ENCODE measurements at places on chromosomes 1 and 21.

DNA sequence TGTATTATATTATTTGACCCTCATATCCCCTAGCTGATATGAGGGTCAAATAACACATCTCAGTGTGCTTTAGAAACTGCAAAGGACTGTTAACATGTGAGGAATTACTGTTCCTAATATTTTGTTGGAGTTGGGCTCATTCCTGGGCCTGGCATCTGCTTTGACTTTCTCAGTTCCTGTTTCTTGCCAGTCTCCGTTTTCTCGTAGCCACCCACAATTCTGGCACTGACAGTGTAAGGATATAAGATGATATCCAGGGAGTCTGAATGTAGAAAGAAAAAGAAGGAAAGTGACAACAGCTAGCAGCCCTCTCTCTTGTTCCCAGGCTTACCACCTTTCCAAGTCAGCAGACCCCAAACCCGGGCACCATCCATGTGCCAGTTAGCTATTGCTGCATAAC lies 54.4 kb upstream of the SCMH1 start:
- DNase-seq = no peak

DNA sequence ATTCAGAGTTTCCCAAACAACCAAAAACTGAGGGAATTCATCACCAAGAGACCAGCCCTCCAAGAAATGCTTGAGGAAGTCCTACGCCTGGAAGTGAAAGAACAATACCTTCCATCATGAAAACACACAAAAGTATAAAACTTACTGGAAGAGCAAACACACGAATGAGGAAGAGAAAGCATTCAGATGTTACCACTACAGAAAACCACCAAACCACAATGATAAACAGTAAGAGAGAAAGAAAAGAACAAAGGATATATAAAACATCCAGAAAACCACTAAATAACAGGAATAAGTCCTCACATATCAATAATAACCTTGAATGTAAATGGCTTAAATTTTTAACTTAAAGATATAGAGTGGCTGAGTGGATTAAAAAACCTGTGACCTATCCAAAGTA lies 58.5 kb upstream of the BCL10 start:
- DNase-seq = no peak

DNA sequence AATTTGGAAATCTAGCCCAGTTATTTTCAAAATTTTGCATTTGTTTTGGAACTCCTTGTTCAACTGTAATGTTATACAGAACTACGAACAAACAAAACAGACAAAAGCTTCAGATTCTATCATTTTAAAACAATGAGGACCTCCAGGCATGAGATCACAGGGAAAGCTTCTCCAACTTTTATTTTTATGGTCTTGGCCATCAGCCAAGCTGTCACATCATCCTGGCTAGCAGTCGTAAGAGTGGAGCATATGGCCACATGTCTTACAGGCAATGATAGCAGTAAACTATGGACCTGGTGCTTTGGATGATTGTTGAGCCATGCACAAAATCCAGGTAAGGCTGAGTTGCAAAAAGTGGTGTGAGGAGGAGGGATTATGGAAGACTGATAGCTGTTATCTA lies 299.6 kb downstream of the LMX1A start:
- DNase-seq = no peak

- no peak for DNase-seq
Observed at GRCh38 chr1:81458186-81458585, 342.5 kb upstream of the ADGRL2 start.

- no peak for DNase-seq
Observed at GRCh38 chr21:35256468-35256988, 207.4 kb upstream of the RUNX1 start.

GRCh38 chr1:37811027-37811655 lies 3.1 kb upstream of the YRDC start:
- peak; percentile 27 for DNase-seq

GRCh38 chr1:239819096-239819495 lies 272.6 kb upstream of the FMN2 start:
- DNase-seq = no peak

GRCh38 chr1:79524126-79524525 lies 517.6 kb upstream of the ADGRL4 start:
- DNase-seq = no peak

- no peak for DNase-seq
Observed at GRCh38 chr1:223083831-223084230, 59.2 kb downstream of the TLR5 start.

GRCh38 chr1:4140821-4141220 lies 240.7 kb upstream of the C1orf174 start:
- DNase-seq = no peak

DNA sequence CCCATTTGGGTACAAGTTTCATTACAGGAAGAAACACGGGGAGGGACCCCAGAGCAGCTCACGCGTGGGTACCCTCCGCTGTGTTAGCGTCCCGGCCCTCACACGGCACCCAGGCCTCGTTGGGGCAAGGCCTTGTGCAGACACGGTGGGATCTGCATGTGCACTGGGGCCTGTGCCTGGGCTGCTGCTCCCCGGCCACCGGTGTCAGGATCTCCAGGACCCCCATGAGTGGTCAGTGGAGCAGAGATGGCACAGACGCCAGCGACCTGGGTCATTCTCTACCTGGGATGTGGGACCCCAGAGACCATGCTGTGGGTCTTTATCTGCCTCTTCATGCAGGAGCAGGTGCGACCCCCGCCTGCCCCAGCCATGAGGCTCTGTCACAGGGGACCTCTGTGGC lies 5.4 kb upstream of the SAMD11 start:
- no peak for DNase-seq

- no peak for DNase-seq
Observed at GRCh38 chr1:227805606-227806197, 9.8 kb upstream of the PRSS38 start.

GRCh38 chr1:230327892-230328284 lies 98.2 kb downstream of the PGBD5 start:
- DNase-seq = no peak

DNA sequence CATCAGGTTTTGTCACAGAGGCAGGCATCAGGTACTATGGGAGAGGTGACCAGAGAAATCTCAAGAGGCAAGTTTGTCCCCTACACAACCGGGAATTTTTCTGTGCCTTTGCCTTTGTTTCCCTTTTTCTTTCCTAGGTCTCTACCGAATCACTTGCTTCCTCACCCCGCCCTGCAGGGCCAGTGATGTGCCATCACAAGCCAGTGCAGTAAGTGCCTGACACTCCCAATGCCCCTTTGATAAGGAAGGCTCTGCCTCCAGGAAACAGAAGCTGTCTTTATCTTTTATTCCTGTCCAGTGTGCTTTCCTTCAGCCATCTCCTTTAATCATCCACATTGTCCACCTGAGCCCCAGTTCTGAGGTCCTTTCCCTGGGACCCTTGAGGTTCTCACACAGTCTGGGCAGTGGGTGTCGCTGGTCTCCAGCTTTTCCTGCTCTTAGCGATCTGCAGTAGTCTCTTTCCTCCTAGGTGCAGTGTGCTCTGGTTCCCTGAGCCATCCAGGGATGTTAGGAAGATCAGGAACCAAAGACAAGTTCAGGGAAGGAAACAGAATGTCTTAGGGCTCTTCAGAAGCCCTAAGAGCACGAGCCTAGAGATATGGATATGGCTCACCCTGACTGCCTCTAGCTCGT lies 36.6 kb downstream of the GJA5 start:
- DNase-seq = no peak

All from NK-92 treated with Interleukin-12 subunit alpha and Interleukin-12 subunit beta, amount 100 ng/mL, for 24 hours (cell line).